AG04449 (cell line): ENCODE measurements at places on chromosomes 5 and 9.

DNA sequence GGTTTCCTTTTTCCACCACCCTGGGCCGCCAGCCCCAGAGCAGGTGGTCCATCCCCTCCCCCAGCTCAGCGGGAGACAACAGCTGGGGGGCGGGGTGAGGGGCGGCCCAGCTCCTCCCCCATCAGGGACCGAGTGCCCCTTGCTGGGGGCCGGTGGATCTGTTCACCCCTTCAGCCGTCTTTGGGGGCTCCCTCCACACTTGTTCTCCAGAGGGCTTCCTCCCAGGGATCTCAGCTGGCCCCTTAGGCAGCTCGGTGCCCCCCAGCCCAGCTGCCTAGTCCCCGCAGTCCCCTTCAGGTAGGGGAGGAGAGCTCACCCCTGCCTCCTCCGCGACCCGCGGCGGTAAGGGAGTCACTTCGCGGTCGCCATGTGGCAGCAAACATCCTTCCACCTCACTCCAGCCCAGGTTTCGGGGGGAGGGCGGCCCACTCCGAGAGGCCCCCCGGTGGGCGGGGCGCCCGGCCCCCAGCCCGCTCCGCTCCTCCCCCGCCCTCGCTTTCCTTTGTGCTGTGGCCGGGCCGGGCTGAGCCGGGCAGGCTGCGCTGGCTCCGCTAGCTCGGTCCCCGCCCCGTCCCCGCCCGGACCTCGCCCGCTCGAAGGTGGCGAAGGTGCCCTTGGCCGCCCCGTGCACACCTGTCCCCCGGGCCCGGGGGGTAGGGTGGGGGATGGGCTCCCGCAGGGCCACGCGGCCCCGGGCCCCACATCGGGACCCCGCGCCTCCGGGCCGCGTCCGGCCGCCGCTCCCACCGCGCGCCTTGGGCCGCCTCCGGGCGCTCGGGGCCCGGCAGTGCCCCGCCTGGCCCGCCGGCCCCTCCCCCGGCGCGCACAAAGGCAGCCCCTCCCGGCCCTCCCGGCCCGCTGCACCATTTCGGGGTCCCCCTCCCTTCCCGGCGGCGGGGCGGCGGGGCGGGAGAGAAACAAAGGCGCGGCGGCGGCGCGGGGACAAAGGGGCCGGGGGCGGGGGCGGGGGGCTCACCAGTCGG, 683 bp downstream of the DBN1 start:
- no peak for DNase-seq

DNA sequence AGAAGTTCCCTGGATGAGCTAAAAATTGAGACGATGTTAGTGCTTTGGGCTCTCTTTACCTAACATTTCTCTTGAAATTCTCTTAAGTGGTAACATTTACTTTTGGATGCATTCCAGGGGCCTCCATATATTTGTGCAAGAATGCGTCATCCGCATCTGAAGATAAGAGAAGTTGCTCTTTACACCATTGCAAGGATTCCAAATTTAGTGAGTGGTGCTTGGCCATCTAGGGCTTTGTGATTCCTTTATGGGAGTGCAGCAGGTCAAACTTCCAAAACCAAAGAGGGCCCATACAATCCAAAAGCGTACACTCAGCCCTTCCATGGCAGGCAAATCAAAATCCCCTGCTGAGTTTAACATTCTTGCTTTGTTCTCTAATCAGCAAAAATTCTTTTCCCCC, 102.0 kb upstream of the DMAC1 start:
- no peak for DNase-seq

DNA sequence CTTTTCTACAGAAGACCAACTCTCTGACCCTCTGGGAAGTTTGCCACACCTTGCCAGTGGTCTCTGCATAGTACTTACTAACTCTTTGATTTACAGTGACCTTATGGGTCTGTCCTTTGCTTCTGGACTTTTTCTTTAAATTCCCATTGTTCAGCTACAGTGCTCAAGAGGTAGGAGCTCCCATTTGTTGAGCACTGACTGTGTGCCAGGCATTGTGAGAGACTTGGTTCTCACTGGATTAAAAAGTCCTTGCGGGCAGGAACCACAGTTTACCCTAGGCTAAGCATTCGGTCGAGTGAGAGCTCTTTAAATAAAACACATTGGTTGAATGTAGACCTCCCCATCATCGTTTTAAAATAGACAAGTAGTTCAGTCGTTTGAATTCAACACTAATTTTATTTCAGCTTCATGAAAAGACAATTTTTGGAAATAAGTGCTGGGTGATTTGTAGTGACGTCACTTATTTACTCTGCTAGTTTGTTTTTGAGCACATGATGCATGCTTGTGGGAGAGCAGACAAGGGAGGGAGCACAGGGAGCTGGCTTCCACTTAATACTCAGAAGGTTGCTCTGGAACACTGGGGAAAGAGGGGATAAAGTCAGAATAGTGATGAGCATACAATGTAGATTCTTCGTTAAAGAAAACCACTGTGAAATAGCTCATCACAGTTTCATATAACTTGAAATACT, 27.1 kb downstream of the RASGRF2 start:
- DNase-seq: no peak

DNA sequence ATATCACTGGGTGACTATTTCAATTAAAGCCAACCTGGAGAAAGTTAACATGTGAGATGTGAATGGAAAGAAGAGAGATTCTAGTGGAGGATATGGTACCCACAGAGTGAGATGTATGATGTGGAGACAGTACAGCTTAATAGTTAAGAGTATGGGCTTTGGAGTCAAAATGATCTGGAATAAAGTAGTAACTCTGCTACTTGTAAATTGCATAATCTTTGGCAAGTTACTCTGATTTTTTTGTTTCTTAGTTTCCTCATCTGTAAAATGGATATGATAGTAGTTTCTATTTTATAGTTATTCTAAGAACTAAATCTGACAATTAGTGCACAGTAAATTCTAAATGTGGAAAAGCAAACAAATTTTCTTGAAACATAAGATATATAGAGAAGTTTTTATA, 79.2 kb downstream of the ISOC1 start:
- DNase-seq: no peak
